ENCODE measurements at places on chromosomes 11 and 22.

DNA sequence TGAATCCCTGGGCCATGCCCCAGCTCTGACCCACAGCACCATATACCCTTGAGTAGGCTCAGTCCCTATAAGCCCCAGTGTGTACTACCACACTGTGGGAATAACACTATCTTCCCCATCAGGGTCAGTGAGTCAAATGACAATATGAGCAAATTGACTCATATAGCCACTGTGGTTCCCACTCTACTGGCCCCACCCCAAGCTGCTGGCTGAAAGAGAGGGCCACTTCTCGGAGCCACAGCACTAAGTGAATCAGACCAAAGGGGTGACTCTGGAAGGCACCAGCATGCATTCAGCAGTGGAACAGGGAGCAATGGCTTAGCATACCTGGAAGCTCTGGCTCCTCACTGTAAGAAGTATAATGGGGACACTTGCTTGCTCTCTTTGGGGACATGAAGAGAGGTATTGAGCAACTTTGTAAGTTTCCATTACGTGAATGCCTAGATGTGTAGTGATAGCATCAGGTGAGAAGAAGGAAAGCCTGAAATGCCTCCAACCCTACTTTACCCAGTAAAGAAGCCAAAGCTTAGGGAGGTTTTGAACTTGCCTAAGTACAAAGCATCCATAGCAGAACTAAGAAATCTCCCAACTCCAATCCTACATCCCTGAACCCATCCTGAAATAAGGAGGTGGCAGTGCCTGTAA is 13.5 kb downstream of the CD59 start:
- DNase-seq = no peak

- no peak for DNase-seq
These were observed 11.1 kb downstream of the RANGAP1 start for GRCh38 chr22:41274856-41275255.

- no peak for DNase-seq
These were observed 137.1 kb downstream of the TRIM44 start for GRCh38 chr11:35799655-35800054.

- DNase-seq = no peak
These were observed 423.4 kb upstream of the SYN3 start for GRCh38 chr22:33481550-33481949.

- no peak for DNase-seq
These were observed 597.4 kb downstream of the LUZP2 start for GRCh38 chr11:25094085-25094802.

DNA sequence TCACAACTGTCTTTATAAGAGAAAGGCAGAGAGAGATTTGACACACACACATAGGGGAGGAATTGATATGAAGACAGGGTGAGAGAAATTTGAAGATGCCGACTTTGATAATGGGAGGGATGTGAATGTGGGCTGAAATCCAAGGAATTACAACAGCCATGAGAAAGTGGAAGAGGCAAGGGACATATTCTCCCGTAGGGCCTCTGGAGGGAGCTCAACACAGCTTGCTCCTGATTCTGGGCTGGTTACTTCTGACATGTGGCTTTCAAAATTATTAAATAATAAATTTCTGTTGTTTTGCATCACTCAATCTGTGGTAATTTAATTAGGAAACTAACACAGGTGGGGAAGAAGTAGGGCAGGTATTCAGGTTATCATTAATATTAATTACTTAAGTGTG is 282.9 kb downstream of the LUZP2 start:
- DNase-seq = no peak

- DNase-seq = no peak
These were observed 62.4 kb downstream of the PARVB start for GRCh38 chr22:44086271-44087088.

- DNase-seq = no peak
These were observed 2.3 kb upstream of the RTN4RL2 start for GRCh38 chr11:57458060-57458409.

DNA sequence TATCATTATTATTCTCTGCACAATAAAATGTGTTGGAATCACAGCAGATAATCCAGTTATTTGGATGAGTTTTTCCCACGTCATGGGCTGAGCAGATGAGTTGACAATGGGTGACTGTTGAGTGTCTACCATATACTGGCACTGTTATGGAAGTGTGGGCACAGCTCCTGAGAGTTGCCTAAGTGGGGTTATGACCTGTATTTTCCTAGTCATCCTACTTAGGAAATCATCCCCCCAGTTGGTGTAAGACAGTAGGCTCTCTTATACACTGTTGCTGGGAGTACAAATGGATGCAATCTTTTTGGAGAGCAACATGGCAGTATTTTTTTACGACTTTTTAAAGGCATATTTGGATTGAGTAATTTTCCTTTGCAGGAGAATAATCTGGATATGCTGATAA is 66.4 kb downstream of the TRAF6 start:
- DNase-seq = no peak

- DNase-seq = no peak
These were observed 74.4 kb downstream of the WNT11 start for GRCh38 chr11:76131671-76132631.

- DNase-seq = no peak
These were observed 2.1 kb downstream of the WEE1 start for GRCh38 chr11:9575260-9576240.

DNA sequence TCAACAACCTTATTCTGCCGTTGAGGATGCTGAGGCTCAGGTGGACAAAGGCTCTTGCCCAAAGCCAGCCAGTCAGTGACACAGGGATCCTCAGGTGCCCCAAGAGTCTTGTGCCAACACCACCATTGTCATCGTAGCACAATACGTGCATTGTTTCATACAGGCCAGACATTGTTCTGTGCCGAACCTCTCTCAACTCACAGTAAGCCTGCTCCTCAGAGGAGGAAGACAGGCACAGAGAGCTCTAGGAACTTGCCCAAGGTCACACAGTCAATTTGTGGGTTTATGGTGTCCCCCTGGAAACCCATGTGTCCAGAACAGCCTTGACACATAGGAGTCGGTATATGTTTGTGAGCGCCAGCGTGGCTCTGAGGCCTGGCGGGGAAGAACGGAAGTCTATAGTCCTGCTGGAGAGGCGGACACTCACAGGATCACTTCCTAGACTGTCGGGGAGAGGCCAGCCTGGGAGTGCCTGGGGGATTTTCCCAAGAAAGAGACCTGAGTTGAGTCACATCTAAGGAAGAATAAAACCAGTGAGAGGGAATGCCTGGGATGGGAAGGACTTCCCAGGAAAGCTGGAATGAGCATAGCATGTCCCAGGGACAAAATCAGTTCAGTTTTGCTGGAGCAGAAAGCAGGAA is 20.2 kb downstream of the LIF start:
- peak; percentile 25 for DNase-seq

GRCh38 chr11:29786092-29786491 is 230.7 kb downstream of the KCNA4 start:
- no peak for DNase-seq

- DNase-seq = no peak
These were observed 5.5 kb upstream of the LINC01488 start for GRCh38 chr11:69475866-69476471.

DNA sequence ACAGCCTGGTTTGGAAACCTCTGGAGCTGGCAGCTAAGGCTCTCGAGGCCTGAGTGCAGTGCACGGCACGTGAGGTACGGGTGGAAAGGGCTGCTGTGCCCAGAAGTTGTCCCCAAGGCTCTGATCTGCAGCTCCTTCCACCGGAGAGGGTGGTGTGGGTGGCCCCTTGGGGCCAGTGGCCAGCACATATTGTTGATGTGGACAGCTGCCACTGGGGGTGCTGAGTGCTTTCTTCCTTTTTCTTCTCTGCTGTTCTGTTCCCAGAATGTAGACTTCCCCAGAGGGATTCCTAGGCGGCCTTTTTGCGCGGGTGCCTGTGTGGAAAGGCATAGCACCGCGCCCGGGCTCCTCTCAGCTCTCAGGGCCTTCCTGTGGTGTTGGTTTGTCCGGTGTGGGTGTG is 1476.5 kb downstream of the TBC1D22A start:
- DNase-seq = no peak

- no peak for DNase-seq
These were observed 64.2 kb downstream of the HIPK3 start for GRCh38 chr11:33321422-33321821.

DNA sequence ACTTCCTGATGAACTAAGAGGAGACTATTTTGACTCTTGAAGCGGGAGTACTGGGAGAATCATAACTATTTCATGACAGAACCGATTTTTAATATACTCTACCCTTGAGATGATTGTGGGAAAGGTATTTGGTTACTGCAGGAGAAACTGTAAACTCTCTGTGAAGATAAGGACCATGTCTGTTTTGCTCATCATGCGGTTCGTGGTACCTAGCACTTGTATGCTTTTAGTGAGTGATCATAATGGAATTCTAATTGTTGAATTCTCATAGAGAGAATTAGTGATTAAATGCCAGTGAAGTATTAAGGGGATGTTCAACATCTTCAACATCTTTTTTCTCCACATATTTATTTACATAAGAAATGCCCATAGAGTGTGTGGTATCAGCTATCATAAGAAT is 11.4 kb downstream of the AASDHPPT start:
- no peak for DNase-seq

DNA sequence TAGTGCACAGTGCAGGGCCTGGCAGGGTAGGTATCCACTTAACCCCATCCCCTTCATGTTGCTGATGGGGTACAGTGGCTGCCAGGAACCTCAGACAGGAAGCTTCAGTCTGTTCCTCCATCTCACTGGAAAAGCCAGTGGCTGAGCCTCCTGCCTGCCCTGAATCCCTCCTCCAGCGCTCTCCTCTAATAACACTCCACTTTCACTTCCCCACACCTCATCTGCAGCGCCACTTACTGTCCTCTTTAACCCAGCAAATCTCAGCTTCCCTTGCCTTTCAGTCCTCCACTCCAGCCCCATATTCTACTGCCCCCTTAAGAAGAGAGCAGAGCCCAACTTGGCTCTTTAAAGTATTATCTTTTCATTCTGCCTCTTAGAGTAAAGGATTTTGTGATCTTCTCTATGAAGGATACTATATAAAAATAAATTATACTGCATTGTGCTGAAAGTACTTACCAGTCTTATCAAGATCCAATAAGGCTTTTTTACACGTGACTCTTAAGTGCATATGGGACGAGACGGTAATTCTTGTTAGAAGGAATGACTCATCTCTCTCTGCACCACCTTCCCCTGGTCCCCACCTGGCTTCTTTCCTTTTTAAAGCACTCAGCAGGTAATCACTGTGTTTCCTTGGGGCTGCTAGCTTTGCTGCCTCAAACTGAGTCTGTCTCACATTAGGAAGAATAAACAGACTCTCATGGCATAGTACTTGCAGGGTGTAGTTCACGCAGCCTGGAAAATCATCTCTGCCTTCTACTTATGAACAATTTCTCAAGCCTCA is 238.0 kb upstream of the NARS2 start:
- no peak for DNase-seq

DNA sequence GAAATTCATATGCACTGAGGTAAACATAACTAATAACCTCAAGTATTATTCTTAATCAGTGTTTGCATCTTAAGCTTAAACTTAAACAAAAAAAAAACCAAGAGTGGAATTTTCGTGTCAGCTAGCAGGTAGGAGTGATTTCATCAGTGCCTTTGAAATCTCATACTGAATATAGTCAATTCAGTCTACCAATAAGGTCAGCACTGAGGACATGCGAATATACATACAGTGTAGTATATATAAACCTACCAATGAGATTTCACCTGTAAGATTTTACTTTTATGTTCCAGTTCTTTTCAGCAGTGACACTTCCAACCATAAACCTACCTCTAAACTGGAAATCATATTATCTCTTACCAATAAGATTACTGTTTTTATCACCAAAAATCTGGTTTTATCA is 27.0 kb downstream of the SAAL1 start:
- DNase-seq = no peak
